Stimulated activated CD4-positive, alpha-beta T cell treated with anti-CD3 and anti-CD28 coated beads, Interleukin-15, amount 100 ng/mL, for 1 hour (primary cell): ENCODE measurements at places on chromosomes 16 and 17.
A peak's percentile ranks its signal among the peaks of the same experiment; 100 is the strongest.

DNA sequence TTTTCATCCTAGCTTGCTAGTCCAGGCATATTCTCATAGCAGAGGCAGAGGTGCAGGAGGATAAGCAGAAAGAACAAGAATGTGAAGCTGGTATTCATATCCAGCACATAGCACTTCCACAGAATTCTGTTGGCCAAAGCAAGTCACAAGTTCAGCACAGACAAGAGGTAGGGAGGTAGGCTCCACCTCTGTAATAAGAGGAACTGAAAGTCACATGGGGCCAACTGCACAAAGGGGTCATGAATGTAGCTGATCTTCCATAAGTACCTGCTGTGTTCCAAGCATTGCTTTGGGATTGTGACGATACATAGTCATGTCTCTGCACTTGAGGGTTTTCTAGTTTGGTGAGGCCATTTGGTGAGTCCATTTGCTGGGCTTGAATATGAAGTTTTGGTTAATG lies 110.8 kb upstream of the MPHOSPH6 start:
- DNase-seq = no peak

DNA sequence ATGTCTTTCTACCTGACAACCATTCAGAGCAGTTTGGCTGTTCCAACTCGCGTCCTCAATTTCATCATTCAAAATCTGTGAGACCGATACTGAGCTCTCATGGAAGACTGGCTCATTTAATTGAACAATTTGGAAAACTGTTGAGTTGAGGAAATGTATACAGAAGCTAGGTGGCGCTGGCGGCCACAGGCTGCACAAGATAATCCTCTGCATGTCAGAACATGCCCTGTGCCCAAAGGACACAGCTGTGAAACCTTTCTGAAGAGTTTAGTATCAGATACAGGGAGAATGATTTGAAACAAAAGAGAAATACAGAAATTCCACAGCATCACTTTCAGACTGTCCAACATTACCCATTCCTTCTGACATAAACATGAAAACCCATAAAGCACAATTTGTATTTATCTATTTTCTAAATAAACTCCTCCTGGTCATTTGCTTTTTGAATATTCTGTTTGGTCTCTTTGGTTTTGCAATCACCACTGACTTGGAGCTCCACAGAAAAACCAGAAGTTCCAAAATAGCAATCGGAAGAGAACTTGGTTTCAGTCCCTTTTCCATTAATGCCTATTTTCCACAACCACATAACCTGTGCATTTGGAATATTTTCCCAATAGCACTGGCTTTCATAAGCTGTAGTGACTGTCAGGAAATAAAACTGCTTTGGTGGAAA lies 192.8 kb downstream of the MAP2K6 start:
- DNase-seq = no peak

GRCh38 chr16:2474877-2475412 lies at the start of gene TBC1D24:
TSS of gene TBC1D24 (plus strand) at chr16:2475127. CDS start at chr16:2496149, 21,022 bp downstream.
- peak; percentile 64 for DNase-seq

DNA sequence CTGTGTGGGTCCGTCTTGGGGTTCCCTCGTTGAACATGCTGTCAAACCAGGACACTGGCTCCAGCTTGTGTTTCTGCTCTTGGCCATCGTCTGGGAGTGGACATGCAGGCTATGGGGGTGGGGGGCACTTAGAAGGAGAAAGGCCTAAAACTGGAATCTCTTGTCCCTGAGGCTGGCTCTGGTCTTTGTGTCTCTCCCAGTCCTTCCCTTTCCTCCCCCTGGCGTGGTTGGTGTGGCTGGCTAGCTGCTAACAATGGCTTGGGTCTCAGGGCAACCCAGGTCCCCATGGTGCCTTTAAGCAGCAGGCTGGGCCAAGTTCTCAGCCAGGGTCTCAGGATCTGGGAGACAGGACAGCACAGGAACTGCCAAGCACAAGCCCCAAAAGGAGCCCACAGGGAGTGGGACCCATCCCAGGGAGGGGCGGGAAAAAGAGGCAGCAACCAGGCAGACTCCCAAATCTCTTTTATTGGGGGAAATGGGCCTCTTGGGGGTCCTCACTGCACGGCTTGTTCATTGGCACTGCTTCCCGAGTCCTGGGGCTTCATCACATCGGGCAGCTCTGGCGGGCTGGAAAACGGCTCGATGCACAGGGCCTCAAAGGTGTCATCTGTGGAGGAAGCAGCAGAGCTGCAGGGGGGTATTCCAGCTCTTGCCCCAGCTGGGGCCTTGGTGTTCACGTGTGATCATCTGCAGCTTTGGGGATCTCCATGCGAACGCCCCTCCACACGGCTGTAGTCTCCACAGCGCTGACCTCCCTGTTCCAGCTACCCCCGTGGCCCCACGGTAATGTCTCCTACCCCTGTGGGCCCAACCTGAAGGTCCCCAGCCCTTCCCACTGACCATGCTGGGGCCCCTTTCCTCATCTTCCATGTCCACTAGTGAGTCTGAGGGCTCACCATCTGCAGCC lies 5.3 kb downstream of the ELOB start:
- DNase-seq = no peak

DNA sequence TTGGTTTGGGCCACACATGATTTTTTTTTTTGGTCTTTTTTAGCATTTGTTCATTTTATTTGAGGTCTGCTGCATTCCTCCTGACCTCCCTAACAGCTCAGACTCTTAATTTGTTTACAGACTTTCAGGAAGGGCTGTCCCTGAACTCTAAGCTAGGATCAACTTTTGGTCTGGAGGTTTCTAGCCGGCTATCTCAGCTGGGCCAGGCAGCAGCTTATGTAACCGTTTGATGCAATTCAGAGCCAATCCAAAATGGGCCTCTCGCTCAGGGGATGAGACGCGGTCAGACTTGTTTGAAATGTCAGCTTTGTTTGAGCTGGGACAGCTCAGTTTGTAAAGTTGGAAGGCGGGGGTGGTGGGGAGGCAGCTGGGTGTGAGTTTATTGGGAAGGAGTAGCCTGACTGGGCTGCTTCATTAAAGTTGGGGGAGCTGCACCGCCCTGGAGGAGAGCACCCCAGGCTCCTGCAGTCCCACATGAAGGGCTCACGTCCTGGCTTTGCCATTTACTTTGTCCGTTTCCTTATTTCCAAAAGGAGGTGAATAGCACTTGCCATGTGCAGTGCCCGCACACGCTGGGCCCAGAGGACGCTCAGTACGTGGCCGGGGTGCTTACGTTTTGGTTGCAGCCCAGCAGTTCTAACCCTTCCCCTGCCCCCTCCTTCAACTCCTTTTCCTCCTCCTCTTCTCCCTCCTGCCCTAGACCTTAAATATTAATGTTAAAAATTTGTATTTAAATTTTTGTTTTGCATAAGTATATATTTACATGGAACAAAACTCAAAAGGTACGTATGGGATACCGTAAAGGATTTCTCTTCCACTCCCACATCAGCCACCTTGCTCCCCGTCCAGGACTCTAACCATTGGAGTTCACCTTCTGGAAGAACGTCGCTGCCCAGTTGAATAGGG lies 121.2 kb downstream of the SNX29 start:
- DNase-seq = no peak

DNA sequence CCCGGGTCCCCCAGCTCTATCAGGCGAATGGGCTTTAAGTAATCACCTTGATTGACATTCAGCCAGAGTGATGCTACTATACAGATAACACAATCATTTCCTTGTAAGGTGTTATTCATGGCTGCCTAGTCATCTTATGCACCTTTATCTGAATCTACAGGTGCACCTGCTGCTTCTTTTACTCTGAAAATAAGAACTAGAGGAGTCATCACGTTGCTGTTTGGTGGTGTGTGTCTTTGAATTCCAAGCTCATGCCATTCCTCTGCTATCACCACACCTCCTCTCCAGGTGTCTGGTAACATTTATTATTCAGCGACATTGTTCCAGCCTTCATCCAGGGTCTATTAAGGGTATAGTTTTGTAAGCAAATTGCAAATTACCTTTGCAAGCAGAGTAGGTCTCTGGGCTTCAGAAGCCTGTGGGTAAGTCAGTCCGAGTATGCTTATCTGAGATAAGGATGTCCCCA lies 51.9 kb downstream of the NOS2 start:
- no peak for DNase-seq

DNA sequence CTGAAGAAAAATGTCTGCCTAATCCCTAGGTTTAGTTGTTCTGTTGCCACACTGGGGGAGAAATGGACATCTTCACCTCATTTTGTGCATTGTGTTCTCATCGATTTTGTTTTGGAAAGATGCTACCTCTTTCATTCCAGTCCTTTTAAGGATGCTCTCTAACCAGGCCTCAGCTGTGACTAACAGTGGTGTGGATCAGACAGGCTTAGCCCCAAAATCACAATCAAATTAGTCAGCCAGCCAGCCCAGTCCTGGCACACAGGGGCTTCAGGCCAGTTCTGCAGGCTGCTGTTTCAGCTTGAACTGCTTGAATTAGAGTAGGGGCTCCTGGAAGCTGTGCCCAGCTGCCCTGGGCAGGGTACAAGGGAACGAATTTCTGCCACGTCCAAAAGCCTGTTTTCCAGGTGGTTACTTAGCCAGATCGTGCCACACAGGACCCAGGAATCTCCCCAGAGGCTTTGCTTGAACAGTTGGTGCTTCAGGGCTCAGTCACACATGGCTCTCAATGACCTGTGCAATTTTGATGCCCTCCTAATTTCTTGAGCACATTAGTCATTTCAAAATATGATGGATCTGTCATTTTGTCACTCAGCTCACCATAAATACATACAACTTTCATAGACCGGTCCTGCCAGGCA lies 60.7 kb downstream of the CLEC16A start:
- DNase-seq = no peak

DNA sequence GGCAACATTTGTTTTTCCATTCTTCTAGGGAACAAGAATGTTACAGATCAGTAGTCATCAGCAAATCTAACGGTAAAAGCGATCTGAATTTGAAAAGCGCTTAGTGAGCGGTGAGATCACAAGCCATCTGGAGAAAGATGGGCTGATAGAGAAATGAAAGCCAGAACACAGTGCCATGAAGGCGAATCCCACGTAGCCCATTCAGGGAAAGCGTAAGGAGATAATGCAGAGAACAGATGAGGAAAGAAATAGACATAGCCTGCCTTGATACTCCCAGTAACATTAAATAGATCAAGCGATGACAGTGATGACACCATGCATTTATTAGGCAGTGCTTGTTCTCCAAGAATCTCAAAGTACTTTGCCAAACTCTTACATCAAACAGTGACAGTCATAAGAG lies 183.1 kb upstream of the PSMD7 start:
- DNase-seq = no peak

GRCh38 chr16:17301593-17302135 lies 169.1 kb downstream of the XYLT1 start:
- DNase-seq = no peak

DNA sequence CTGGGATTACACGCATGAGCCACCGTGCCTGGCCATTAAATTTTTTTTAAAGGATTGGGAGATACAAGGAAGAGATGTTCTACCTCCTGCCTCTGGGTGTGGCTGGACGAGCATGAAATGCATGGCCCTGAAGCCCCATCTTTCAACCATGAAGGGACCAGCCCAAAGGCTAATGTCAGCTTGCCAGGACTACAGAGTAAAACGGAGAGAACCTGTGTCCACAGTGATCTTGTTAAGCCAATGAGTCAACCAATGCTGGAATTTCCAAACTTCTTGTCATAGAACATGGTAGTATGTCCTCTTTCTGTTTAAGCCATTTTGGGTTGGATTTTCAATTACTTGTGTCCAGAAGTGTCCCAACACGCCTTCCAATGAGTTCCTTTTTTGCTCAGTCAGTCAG lies 71.3 kb downstream of the RTN4RL1 start:
- no peak for DNase-seq

DNA sequence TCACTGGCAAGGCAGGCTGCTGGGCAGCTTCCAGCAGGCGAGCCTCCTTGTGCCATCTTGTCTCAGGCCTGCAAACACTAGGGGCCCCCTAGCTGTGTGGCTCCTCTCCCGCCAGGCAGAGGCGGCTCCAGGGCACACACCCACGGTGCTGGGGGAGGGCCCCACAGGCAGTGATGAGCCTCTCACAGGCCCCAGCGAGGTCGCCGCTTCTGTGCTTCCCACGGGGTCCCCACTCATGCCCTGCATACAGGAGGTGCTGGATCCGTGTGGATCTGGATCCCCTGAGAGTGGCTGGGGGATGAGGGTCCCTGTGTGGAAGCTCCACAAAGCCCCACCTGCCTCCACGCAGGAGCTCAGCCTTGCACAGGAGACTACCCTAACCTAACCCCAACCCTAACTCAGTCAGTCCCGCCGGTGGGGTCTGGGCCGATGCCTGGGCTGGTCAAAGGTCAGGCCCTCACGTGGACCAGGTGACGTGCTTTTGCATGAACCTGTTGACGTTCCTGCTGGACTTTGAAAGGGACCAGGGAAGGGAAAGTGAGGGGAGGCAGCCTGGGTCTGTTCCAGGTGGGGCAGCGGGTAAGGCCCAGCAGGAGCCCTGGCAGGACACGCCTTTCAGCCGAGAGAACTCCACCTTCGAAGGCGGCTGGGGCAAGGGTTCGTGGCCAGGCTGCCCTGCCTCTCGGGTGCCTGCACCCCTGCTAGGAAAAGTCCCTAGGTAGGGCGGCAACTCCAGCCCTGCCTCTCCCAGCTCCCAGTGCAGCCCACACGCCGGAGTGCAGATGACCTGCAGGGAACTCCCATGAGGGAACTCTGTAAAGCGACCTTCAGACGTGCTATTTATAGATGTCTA lies 5.2 kb downstream of the SECTM1 start:
- DNase-seq = no peak

GRCh38 chr16:4135537-4135936 lies 19.3 kb upstream of the ADCY9 start:
- no peak for DNase-seq

DNA sequence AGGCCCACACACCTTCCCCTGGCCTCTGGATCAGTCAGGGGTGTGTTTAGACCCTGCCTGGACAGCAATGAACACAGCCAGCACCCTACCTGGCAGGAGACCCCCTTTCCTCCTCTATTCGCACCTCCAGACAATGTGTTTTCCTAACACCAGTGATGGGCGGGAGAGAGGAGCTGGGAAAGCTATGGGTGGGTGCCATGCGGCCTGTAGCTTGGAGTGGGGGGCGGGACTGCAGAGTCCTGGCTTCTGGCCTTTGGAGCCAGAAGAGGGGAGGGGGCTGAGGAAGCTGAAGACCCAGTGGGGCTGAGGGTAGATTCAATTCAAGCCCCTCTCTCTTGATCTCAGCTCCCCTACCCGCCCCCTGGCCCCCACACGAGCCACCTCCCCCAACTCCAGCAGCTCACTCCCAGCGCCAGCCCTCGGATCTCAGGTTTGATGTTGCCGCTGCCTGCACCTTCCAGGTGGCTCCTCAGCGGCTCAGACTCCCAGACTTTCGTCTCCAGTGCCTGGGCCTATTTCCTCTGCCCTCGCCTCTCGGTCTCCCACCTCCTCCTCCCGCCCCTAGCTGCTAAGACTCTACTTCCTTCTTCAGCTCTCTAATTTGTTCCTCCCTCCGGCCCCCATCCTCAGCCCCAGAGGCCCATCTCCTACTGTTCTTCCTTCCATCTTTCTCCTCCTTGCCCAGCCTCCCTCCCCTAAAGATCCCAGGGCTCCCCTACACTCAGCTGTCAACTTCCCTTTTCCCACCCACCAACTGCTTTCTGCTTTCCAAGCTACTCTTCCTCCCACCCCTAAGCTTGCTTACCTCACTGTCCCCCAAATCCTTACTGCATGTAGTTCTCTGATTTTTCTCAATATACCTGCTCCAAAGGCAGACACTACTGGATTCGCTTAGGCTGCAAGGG lies 6.8 kb upstream of the SP6 start:
- DNase-seq = no peak

- no peak for DNase-seq
Observed at GRCh38 chr17:64323774-64324173, 60.7 kb upstream of the TEX2 start.
